ENCODE measurements at places on chromosomes 4 and X.
A peak's percentile ranks its signal among the peaks of the same experiment; 100 is the strongest.

DNA sequence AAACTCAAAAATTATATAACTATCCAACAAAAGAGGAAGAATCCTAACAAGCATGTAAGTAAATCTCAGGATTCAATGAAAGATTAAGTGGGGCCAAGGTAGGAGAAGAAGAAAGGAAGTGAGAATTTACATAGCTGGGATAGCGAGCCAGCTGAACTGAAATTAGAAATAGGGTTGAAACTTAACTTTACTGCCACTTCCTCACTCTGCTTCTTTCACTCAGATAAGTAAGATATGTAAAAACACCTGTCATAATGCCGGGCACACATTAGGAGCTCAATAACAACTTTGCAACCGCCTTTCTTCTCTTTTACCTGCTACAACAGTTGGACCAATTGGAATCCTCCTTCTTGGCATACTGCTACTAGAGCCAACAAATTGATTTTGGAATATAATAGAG lies 129.4 kb downstream of the CNKSR2 start:
- no peak for DNase-seq

DNA sequence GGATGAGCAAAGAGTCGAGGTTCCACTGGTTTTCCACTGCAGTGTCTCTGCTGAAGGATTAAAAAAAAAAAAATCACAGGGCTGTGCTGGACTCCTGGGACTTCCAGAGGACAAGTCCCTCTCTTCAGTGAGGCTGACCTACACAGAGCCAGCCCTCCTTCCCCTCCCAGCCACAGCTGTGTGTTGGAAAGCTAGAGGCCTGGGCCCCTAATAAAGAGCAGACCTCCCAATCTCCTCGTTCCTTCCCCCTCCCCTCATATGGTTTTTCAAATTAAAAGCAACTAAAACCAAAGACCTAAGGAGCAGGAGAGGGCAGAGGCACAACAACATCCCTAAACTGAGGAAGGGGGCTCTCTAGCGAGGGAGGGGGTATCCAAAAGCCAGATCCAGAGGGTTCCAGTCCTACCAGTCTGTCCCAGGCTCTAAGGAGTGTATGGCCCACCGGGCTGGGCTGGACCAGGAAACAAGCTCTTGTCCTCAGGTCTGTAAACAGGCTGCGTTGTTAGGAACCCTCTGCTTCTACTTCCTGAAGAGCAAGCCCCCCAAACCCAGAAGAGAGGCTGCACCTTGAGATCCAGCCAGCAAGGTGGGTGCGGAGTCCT lies 4.0 kb upstream of the PDGFRA start:
- DNase-seq: no peak

DNA sequence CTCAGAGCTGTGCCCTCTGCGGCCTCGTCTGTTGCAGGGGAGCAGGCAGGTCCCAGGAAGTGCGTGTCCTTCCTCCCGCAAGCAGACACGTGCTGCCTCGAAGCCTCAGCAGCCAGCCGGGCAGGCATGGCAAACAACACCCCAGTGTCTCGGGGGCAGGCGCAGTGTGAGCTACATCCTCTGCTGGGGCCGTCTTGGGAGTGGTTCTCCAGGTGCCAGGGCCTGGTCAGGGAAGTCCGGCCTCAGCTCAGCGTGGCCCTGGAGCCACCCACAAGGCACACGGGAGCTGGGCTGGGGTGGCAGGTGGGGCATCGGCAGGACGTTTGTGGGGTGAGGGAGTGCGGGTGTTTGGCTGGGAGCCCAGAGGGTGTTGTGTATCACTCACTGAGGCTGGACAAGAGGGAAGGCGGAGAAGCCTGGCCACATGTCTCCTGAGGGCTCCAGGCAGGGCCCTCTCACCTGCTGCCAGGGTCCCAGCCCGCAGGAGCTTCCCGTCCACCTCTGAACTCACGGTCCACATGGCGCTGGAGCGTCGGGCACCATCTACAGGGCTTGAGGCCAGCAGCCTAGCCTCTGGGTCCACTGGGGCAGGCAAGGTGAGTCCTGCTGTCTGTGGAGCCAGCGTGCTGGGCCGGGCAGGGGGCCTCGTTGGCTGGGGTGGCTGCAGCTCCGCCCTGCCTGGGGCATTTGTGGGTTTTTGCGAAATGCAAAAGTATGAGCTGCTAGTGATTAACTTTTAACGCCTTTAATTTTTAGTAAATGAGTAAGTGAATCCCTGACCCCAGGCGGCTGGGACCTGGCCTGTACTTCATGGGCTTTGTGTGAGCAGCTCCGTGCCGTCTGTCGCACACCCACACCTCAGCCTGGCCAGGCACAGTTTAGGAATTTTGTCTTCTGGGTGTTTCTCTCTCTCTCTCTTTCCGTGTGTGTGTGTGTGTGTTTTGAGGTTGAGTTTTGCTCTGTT lies 17.3 kb upstream of the UVSSA start:
- peak; percentile 39 for DNase-seq

DNA sequence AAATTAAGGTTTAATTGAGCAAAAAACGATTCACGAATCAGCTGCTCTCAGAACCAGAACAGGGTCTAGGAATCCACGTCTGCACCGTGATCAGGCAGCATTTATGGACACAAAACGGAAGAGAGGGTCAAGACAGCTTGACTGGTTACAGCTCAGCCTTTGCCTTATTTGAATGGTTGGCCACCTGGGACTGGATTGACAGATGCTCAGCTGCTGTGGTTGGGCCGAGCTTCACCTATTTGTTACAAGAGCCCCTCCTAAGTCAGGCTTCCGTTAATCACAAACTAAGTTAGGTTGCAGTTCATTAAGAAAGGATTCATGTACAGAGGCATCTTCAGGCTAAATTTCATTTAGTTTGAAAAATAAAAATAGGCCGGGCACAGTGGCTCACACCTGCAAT lies 50.6 kb upstream of the MAN2B2 start:
- DNase-seq: no peak

DNA sequence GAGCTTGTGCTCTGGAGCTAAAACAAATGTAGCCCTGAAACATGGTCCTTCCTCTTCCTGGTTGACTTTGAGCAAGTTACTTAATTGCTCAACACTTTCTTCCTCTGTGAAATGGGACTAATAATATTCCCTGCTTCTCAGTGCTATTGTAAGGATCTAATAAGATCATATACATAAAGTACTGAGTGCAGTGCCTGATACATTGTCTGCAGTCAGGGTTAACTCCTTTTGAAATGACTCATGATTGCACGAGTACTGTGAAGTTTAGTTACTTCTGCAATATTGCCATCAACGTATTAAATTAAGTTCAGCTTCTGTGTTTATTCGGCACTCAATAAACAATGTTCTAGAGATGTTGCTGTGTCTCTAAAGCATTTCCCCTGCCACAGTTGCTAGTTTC lies 91.8 kb upstream of the HPRT1 start:
- no peak for DNase-seq
